ENCODE measurements at places on chromosomes 2 and 18. TPM values are rescaled to one million over a fixed set of nuclear protein-coding genes. Genes with fewer than 3 reads are reported as not detected.

DNA sequence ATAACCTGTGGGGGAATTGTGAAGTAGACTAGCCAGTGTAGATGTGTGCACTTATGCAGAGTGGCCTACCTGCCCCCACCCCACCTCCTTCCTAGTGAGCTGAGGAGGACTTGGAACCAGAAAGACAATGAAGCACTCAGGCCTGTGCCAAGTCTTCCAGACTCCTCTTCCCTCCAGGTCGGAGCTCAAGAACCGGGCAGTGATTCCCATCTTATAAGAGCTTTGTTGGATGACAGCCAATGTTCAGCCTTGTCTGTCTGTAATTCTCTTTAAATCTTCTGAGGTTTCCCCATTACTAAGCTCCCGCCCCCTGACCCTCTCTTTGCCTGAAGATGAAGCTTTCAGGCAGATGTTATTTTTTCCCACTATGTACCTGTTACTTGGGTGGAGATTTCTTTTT lies 121.0 kb downstream of the SMAD2 start:
- H3K4me1 ChIP-seq, result no peaks in the 10 kb centered on the region
- H3K27ac ChIP-seq, result no peak overlapping the region
- H3K27me3 ChIP-seq, result no peaks in the 10 kb centered on the region
- H3K36me3 ChIP-seq, result no peaks in the 10 kb centered on the region

DNA sequence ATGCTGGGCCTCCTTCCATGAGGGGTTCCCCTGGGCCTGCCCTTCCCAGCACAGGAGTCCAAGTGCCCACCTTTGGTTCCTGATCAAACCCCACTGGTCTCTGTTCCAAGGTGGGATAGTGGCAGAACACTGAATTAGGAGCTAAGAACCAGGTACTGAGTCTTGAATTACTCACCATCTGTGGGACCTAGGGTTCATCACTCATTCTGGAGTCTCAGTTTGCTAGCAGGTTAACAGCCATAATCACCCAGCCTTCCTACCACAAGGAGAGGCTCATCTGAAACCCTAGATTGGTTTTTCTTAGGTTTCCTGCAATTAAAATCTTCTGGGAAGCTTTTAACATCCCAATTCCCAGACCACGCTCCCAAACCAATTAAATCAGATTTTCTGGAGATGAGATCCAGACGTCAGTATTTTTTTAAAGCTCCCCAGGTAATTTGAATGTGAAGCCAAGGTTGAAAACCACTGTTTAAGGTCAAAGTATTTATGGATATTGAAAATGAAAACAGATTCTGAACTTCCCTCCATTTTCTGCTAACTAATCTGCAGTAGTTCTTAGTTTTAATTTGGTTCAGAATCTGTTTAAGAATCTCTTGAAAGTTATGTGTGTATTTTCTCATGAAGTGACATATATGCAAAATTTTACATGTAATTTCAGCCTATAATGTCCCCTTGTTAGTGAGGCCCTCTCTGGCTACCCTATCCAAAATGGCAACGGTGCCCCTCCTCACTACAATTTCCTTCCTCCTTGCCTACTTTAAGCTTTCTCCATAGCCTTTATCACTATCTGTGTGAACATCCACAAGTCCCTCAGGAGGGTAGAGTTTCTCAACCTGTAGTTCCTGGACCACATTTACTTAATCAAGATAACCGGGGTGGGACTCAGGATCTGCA lies 166.5 kb upstream of the CXCR4 start:
- no peak overlapping the region for H3K27ac ChIP-seq
- H3K4me3 ChIP-seq, result no peak overlapping the region
- no peaks in the 10 kb centered on the region for H3K4me1 ChIP-seq
- DNase-seq, result no peak

DNA sequence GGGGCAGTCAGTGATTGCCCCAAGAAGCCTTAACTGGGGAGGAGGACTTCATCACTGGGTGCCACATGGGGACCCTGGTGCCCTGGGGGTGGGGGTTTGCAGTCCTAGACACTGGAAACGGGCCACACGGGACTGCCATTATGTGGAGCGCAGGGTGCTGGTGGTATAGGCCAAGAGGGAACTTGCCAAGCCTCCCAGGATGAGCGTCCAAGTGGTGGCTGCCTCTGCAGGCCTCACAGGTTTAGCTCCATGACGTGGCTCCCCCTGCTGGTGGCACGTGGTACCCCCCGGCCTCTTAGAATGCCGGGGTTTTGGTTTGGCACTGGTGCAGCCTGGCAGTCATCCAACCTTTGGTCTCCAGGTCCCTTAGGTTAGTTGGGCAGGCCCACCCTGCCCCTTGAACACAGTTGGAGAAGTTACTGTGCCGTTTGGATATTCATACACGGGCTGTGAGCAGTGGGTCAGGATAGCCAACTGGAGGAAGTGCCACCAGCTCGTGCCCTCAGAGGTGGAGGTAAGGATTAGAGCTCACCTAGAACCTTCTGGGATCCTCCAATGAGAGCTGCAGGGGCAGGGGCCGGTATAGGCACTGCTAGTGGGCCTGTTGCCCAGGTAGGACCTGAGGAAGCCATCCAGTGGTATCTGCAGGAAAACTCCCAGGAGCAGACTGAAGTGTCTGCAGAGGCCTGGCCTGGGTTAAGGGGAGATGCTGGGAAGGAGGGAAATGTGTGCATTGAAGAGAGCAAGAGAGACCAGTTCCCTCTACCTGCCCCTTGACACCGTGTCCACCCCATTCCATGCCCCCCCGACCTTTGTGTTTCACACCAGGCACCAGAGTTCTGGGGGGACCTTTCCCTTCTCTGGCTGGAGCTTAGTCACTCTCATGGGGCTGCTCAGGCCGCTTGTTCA lies 5.7 kb downstream of the PTMA start:
- no peak overlapping the region for H3K4me3 ChIP-seq
- peaks cover 7% of the 10 kb centered on the region for H3K36me3 ChIP-seq
- H3K27me3 ChIP-seq, result no peaks in the 10 kb centered on the region
- H3K4me1 ChIP-seq, result peaks cover 36% of the 10 kb centered on the region

GRCh38 chr2:165952085-165952484 lies 1.5 kb downstream of the TTC21B start:
- H3K27ac ChIP-seq, result no peak overlapping the region
- no peaks in the 10 kb centered on the region for H3K27me3 ChIP-seq

DNA sequence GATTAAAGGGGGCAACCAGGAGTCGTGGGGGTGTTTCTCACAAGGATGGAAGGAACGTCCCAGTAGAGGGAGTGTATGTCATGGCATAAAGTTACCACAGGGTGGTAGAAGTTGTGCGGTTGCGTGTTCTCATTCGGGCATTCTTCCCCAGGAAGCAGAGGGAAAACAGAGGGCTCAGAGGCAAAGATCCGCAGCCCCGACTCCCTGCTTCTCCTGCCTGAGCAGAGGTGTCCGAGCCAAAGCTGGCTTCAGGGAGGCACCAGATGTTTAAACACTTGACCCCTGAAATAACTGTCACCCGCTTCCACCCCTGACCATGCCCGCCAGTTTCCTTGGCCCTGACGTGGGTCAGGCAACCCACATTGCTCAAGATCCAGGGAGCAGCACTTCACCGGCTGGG lies 83.7 kb downstream of the EN1 start:
- DNase-seq, result no peak
- H3K4me3 ChIP-seq, result no peak overlapping the region
- H3K36me3 ChIP-seq, result no peaks in the 10 kb centered on the region
- peaks cover 9% of the 10 kb centered on the region for H3K4me1 ChIP-seq
- no peak overlapping the region for H3K27ac ChIP-seq
- no peaks in the 10 kb centered on the region for H3K27me3 ChIP-seq

GRCh38 chr2:238847841-238848690 lies at the start of gene TWIST2:
Gene TWIST2 (plus strand): TSS chr2:238848085. CDS start chr2:238848216, 131 bp downstream.
- H3K27ac ChIP-seq, result no peak within 1 kb of the TSS
- H3K4me1 ChIP-seq, result peaks cover 27% of the 10 kb centered on the region
- H3K27me3 ChIP-seq, result no peaks in the 10 kb centered on the region
- no peak within 1 kb of the TSS for H3K4me3 ChIP-seq

GRCh38 chr18:56532176-56532840 lies 106.1 kb downstream of the TXNL1 start:
- H3K27ac ChIP-seq, result no peak overlapping the region
- no peak overlapping the region for H3K4me3 ChIP-seq
- H3K27me3 ChIP-seq, result no peaks in the 10 kb centered on the region
- no peaks in the 10 kb centered on the region for H3K36me3 ChIP-seq
- H3K4me1 ChIP-seq, result no peaks in the 10 kb centered on the region
- no peak for DNase-seq

GRCh38 chr2:227939271-227940027 lies 68.0 kb downstream of the DAW1 start:
- no peak overlapping the region for H3K4me3 ChIP-seq
- H3K36me3 ChIP-seq, result no peaks in the 10 kb centered on the region
- peak; percentile 19 for DNase-seq
- H3K4me1 ChIP-seq, result no peaks in the 10 kb centered on the region
- no peaks in the 10 kb centered on the region for H3K27me3 ChIP-seq
- no peak overlapping the region for H3K27ac ChIP-seq

- no peaks in the 10 kb centered on the region for H3K4me1 ChIP-seq
- DNase-seq, result no peak
- no peak overlapping the region for H3K4me3 ChIP-seq
Measured at GRCh38 chr2:149915151-149915550, 327.6 kb upstream of the MMADHC start.

DNA sequence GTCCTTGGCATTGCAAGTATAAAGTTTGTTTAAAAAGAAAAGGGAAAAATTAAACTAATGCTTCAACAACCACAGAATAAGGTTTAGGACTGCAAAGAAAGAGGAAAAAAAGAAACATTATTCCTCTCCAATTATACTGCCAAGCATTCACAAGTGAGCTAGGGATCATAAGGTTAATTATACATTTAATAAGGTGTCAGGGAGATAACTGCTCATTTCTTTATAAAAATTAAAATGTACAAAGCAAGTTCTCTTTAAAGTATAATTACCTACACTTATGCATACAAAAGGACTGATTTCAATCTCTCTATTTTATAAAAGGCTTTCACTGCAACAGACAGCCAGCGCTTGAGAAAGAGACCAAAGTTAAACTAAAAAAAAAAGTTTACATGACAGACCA lies 58.1 kb downstream of the ABCG8 start:
- DNase-seq, result no peak
- H3K36me3 ChIP-seq, result peaks cover 12% of the 10 kb centered on the region
- peaks cover 19% of the 10 kb centered on the region for H3K4me1 ChIP-seq

GRCh38 chr18:12314591-12315305 lies 6.7 kb downstream of the TUBB6 start:
- no peak for DNase-seq
- H3K36me3 ChIP-seq, result peaks cover 3% of the 10 kb centered on the region
- H3K4me1 ChIP-seq, result peaks cover 54% of the 10 kb centered on the region
- no peaks in the 10 kb centered on the region for H3K27me3 ChIP-seq
- peak overlapping the region; percentile 90 for H3K27ac ChIP-seq

DNA sequence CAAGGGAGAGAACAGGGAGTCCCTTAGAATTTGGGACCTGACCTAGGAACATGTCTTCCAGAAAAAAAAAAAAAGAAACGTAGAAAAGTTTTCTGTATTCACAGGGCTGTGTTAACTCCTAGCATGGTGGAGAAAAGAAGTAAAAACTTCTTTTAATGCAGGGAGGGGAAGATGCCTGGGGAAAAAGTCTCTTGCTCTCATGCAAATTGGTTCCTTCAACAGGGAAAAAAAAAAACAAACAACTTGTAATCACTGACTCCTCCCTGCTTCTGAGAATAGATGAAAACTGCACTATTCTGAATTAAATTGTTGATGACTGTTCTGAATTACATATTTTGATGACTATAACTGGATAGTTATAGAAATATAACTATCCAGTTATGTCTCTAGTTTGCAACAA lies 933.2 kb downstream of the TRIB2 start:
- no peaks in the 10 kb centered on the region for H3K27me3 ChIP-seq
- no peak for DNase-seq
- no peak overlapping the region for H3K4me3 ChIP-seq
- no peak overlapping the region for H3K27ac ChIP-seq
- H3K4me1 ChIP-seq, result no peaks in the 10 kb centered on the region
- no peaks in the 10 kb centered on the region for H3K36me3 ChIP-seq

GRCh38 chr18:53253789-53254188 lies 913.8 kb downstream of the DCC start:
- H3K27me3 ChIP-seq, result no peaks in the 10 kb centered on the region
- DNase-seq, result no peak
- no peaks in the 10 kb centered on the region for H3K4me1 ChIP-seq

GRCh38 chr2:240232961-240233884 lies 92.8 kb upstream of the OTOS start:
- H3K27me3 ChIP-seq, result no peaks in the 10 kb centered on the region
- no peaks in the 10 kb centered on the region for H3K36me3 ChIP-seq
- DNase-seq, result peak; percentile 94

- no peaks in the 10 kb centered on the region for H3K27me3 ChIP-seq
- DNase-seq, result peak; percentile 75
- H3K4me3 ChIP-seq, result no peak overlapping the region
- no peaks in the 10 kb centered on the region for H3K36me3 ChIP-seq
- H3K27ac ChIP-seq, result no peak overlapping the region
Measured at GRCh38 chr2:176753752-176754474, 458.7 kb upstream of the HNRNPA3 start.

DNA sequence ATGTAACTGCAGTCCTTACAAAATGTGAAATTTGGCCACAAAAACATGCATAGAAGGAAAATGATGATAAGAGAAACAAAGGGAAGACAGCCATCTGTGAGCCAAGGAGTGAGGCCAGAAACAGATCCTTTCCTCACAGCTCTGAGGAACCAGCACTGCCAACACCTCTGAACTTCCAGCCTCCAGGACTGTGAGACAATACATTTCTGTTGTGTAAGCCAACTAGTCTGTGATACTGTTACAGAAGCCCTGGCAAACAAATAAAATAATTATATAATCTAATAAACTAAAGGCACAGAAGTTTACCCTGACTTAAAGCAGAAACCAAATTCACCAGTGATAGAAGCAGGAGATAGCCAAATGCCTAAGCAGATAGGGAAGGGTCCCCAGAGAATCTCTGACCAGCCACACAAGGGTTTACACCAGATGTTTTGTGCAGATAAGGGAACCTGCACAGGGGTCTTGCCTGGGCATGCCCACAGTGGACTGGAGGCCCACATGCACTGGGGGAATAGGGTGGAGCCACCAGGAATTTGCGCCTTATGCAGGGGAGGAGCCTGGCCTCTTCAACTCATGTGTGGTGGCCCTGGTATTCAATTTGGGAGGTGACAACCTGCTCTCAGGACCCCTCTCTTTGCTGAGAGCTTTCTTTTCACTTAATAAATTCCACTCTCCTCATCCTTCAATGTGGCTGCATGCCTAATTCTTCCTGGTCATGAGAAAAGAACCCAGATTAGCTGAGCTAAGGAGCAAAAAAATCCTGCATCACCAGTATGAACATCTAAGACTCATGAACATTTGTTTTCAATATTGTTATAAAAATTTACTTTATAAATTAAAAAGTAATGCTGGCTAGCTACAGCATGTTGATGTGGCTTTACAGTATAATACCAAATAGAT lies 3.8 kb upstream of the GCC2 start:
- no peak overlapping the region for H3K4me3 ChIP-seq
- H3K27me3 ChIP-seq, result no peaks in the 10 kb centered on the region
- no peak overlapping the region for H3K27ac ChIP-seq
- DNase-seq, result no peak
- no peaks in the 10 kb centered on the region for H3K36me3 ChIP-seq

DHRS9 gene
- not detected for total RNA-seq

PRKD3 gene
- total RNA-seq, result 15.3 TPM

EPB41L3 gene
- total RNA-seq, result 25.1 TPM

EPAS1 gene
- total RNA-seq, result 58.4 TPM

ADD2 gene
- total RNA-seq, result 2.3 TPM

All from body of pancreas (tissue), 4 donors.